WTC11 (cell line): ENCODE measurements at places on chromosomes 1 and 21. TPM values are rescaled to one million over a fixed set of nuclear protein-coding genes. Genes with fewer than 3 reads are reported as not detected.

DNA sequence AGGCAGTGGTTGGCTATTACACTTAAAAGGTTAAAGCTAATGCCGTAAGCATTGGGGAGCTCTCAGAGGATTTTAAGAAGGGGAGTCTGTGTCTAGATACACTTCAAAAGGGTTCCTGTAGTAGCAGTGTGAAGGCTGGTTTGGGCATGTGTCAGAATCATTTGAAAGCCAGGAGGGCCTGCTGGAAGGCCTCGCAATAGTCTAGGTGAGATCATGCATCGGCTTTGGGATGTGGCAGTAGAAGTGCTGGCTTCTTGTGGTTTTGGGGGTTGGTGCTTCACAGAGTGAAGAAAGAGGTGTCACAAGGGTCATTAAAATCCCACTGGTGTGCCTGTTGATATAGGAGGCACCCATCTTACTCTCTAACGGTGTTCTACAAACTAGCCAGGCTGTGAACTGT lies 85.7 kb downstream of the ST6GALNAC3 start:
- H3K4me3 ChIP-seq, result no peak overlapping the region
- no peak for DNase-seq
- H3K27me3 ChIP-seq, result no peaks in the 10 kb centered on the region
- no peak overlapping the region for H3K27ac ChIP-seq
- no peaks in the 10 kb centered on the region for H3K36me3 ChIP-seq

Gene YY1AP1
- 41.8 to 45.0 TPM (median 41.8 TPM) in 3 replicates for total RNA-seq

Gene SGIP1
- total RNA-seq, result 3.2 to 3.9 TPM (median 3.3 TPM) in 3 replicates

DNA sequence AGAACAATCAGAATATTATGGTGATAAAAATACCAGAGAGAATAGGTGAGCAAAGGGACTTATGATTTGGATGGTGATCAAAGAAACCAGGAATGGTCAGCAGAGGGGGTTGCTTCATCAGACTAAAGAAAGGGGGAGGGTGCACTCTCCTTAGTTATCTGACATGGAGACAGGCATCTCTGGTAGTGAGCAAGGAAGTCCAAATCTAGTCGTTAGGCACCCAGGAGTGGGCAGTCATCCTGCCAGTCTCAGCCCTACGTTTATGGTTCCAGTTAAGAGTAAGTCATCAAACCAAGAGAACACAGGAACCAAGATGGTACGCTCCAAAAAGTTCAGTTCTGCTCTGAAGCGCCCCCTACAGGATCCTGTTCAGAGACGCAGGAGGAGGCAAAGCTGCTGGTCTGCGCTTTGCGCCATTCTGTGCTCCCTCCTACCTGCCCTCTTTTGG lies 28.6 kb downstream of the EBNA1BP2 start:
- peaks cover 9% of the 10 kb centered on the region for H3K36me3 ChIP-seq
- peaks cover 17% of the 10 kb centered on the region for H3K4me1 ChIP-seq
- peak overlapping the region; percentile 17; the same call in 1 of the 2 replicates for H3K4me3 ChIP-seq
- H3K27me3 ChIP-seq, result peaks cover under 1% of the 10 kb centered on the region; the same call in 1 of the 2 replicates
